ENCODE measurements at places on chromosomes 2 and 18.

- DNase-seq, result no peak
Measured at GRCh38 chr18:4412286-4412685, 42.8 kb downstream of the DLGAP1 start.

- no peak for DNase-seq
Measured at GRCh38 chr2:191025135-191025534, 11.2 kb upstream of the STAT1 start.

DNA sequence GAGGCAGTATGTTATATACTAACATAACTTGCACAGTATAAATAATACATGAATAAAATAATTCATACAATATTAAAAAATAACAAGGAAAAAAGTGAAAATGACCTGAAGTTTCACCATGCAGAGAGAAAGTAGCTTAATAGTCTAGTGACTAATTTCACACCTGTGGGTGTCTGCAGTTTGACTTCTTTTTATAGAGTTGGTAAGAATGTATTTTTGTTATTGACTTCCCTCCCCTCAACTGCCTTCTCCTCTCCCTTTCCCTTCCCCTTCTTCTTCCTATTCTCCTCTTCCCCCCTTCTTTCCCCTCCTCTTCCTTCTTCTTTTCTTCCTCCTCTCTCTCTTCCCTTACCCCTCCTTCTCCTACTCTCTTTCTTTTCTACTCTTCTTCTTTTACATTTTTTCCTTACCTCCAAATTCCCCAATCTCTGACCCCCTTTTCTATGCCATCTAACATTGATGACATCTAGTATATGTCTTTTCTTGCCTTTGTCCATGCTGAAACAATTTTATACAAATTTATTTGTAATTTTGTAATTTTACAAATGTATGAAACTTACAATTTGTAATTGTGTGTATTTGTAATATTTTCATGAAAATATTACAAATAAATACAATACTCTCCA, 3.1 kb downstream of the DNAH6 start:
- DNase-seq, result no peak

GRCh38 chr18:60892855-60893254, 440.4 kb upstream of the CDH20 start:
- DNase-seq, result peak; percentile 53

DNA sequence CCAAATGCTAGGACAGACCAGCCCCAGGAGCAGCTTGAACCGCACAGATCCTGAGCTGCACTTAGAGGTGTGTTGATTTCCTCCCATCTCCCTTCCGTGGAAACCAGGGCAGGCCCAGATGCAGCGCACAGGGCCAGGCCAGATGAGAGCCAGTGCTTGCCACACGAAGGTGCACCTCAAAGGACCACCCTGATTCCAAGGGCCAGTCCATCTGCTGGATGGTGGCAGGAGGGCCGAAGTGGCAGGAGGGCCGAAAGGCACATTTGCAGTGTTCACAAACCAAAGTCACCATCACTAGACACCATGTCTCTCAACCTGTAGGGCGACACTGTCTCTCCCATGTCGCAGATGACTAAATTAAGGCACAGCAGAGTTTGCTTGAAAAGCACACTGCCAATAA, 370.7 kb upstream of the MYT1L start:
- DNase-seq, result no peak

DNA sequence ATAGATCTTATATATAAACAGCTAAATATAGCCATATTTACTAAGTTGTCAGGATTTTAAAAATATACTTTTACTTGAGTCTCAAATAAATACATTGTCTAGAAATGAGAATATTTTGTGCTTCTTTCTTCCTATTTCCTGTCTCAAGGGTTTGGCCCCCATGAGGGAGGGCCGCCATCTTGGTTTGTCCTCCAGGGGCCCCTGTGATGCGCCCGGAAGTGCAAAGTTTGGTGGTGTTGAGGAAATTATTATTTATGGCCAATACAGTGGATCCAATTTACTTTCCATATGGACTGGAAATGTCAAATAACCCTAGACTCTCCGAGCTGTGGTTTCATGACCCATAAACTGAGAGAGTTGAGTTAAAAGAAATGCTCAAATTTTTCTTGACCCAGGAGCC, 104.7 kb upstream of the OTOS start:
- DNase-seq, result no peak

DNA sequence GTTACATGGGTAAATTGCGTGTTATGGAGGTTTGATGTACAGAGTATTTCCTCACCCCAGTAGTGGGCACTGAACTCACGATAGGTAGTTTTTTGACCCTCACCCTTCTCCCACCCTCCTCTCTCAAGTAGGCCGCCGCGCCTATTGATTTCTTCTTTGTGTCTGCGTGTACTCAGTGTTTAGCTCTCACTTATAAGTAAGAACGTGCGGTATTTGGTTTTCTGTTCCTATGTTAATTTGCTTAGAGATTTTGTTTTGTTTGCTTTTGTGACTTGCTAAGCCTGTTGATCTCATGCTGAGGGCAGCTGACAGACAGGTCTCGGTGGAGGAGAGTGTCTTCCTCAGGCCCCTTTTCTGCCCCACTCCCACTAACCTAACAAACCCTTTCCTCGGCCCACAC, 36.2 kb downstream of the ACOXL start:
- no peak for DNase-seq

DNA sequence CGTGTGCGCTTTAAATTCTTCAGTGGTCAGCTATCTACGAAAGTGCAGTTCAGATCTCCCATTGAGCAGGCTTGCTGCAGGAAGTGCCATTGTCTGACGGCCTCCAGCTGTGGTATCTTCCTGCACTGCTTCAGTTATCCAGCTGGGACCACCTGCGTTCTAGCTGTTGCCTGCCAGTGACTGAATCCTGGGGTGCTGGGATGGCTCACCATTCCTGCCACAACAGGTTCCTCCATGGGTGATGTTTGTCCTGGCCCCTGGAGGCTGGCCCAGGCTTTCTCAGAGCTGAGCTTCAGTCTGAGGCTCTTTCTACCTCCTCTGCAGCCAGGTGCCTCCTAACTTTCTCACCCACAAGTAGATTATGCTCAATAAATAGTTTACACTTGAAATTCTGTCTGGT, 498.5 kb upstream of the HS6ST1 start:
- no peak for DNase-seq

GRCh38 chr2:141399270-141399669, 731.5 kb downstream of the LRP1B start:
- DNase-seq, result no peak

- DNase-seq, result no peak
Measured at GRCh38 chr2:113940891-113941290, 51.0 kb downstream of the ACTR3 start.

- DNase-seq, result no peak
Measured at GRCh38 chr2:39636306-39636705, 29.4 kb upstream of the TMEM178A start.

DNA sequence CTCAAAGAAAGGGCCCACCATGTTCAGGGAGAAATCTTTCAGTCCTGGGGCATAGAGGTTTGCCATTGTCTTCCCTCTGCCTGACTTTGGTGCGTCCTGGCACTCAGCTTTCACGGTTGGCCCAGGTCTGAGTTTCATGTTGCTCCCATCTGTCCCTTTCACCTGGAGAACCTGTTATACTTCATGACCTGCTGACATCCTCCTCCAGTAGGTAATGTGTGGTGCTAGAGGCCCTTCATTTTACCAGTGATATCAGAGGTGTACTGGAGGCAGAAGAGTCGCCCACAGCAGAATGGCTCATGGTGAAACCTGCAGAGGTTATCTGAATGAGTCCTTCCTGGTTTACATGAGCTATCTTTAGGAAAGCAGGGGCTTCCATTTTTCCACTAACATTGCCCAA, 128.8 kb upstream of the DLX2 start:
- no peak for DNase-seq

- DNase-seq, result no peak
Measured at GRCh38 chr2:219042157-219042556, 841 bp upstream of the CFAP65 start.

DNA sequence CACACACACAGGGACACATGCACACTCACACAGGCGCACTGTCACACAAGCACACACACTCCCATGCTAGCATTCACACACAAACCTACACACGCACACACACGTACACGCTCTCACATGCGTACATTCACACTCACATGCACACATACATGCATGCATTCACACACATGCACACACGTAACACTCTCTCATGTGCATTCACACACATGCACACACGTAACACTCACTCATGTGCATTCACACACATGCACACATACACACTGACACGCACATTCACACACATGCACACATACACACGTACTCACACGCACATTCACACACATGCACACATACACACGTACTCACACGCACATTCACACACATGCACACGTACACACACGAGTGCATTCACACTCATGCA, 16.3 kb downstream of the ADI1 start:
- DNase-seq, result no peak

DNA sequence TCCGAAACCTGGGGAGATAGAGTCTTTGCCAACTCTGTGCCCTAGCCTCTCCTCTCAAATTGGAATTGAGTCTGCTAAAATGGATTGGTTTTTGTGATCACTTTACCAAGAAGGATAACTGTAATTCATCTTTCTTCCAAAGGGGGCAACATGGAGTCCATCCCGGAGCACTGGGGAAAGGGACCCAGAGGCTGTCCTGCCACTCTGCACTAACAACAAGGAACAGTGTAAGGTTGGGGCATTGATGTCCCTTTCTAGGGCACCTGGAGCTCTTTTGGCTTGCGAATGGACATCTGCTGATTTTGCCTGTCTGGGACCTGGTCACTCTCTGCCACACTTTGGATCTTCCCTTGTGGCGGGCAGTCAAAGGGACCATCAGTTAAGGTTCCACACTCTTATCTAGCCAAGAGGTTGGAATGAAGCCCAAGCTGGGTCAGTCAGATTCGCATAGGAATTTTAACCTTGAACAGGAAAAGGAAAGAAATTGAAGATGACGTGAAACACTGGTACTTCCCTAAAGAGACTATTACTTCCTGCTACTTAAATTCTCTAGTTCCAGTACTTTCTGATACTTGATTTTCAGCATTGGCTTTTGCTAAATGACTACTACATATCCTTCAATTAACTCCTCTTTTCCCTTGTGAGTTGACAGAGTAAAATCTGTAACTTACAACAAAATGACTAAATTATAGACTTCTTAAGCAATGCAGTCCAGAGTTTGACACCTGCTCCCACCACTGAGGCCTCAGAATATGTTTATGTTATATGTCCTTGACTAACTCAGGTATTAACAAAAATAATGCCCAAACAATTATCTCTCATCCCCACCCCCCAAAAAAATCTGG, 64.7 kb upstream of the KLF7 start:
- no peak for DNase-seq

- DNase-seq, result peak; percentile 46
Measured at GRCh38 chr2:47783486-47784351, 774 bp downstream of the MSH6 start.

DNA sequence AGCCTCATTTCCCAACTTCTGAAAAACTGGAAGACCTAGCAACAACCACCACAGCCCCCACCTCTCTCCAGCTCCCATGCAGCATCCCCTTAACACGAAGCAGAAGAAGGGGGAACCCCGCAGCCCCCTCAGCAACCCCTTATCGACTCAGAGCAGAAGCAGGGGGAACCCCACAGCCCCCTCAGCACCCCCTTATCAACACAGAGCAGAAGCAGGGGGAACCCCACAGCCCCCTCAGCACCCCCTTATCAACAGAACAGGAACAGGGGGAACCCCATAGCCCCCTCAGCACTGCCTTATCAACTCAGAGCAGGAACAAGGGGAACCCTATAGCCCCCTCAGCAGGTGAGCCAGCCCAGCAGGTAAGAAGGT, 6.7 kb downstream of the SLC66A2 start:
- DNase-seq, result no peak

DNA sequence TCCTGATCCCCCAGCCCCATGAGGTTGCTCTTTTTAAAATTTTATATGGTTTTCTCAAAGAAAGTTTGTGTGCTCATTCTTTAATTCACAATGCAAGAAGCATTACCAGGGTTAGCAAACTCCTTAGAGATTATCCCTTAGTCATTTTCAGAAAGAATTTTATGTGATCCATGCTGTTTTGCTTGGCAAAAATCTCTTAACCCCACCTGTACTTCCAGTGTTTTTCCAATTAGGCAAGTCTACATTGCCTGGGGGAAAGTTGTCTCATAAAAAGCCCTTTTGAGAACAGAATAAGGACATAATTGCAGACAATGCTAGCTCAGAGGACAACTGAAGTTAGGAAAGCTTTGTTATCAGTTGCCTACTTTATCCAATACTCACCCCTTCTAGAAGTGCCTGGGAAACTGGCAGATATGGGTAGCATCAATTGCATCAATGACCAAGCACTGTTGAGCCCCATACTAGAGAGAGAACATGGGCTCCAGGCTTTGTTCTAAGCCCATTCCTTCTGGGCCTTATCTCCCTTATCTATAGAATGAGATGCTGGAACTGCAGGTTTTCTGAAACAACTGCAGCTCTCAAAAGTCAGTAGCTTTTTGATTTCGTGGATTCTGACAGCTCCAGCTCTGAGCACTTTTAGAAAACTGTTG, 265.9 kb upstream of the SPHKAP start:
- no peak for DNase-seq

GRCh38 chr2:119289642-119290041, 66.0 kb downstream of the STEAP3 start:
- no peak for DNase-seq

- DNase-seq, result no peak
Measured at GRCh38 chr2:166134252-166135151, 6.7 kb upstream of the SCN1A start.

GRCh38 chr2:179410552-179411356, 146.1 kb upstream of the SESTD1 start:
- peak; percentile 60 for DNase-seq

- DNase-seq, result no peak
Measured at GRCh38 chr18:77057006-77057395, 75.6 kb downstream of the MBP start.

GRCh38 chr2:40220177-40220925, 231.5 kb downstream of the SLC8A1 start:
- DNase-seq, result peak; percentile 31

DNA sequence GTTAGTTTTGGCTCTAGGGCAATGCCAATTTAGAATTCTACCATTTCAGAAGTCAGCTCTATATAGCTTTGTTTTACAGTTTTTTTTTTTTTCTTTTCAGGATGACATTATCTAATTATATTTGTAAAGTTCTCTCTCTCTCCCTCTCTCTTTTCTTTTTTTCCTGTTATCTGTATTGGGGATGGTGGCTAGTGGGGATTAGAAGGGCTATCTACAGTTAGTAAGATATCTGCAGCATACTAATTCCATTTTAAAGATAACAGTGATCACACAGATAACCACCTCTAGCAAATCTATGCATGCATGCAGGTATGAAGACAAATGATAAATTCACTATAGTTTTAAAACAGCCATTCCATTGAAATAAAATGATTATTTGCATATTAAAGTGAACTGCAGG, 438.9 kb downstream of the ERBB4 start:
- no peak for DNase-seq

DNA sequence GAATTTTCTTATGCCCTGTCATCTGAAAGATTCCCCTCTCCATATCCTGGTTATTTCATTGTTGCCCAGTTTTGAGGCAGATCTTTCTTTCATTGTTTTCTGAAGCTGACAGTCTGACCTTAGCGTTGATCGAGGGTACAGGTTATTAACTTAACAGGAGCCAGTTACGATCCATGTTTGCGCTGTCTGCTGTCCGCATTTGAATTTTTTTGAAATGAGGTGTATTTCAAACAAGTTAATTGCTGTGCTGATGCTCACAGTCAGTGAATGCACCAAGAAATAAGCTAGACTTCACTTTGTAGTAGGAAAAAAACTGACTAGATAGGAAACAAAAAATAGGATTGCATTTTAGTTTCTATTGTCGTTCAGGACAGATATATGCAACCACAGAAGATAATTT, 34.8 kb upstream of the SPAG16 start:
- no peak for DNase-seq

All from kidney glomerular epithelial cell (primary cell).